ENCODE measurements at places on chromosomes 3 and 15.

- no peak for DNase-seq
Observed at GRCh38 chr3:120049881-120050539, 44.2 kb downstream of the GSK3B start.

DNA sequence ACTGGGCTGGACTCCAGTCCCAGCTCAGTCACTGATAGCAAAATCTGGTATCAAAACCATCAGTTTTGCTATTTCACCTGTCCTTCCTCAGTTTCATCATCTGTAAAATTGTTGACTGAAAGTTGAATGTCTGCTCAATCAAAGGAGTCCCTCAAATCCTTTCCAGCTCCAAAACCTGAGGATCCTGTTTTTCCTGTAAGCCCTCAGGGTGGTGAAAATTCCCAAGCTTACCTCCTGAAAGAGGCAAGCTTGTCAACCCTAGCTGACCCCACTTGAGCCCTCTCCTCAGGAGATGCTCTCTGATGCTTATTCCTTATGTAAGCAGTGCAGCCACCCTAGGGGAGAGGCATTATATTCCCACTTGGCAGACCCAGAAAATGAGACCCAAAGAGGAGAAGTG is 82.6 kb downstream of the HMG20A start:
- no peak for DNase-seq

DNA sequence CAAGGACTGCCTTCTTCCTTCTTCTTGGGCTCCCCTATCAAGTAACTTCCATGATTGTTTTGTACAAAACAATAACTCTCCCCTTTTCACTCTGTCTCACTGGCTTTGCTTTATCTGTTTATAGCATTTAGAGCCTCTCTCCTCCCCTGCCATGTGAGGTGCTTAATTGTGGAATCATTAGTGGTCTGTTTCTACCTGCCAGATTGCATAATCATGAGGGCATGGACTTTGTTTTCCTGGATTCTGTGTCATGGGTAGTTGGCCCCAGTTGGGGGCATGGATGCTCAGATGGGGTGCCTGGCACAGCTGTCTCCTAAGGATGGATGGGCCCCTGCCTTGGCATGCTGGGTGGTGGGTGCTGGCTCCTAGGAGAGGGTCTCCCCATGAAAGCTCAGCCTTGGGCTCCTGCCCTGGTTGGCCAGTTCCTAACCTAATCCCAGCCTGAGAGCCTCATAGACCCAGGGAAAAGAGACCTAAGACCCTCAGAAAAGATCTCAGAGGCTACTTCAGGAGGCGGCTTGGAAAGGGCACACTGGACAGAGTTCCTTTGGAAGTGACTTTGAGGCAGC is 8.0 kb upstream of the CTXND1 start:
- DNase-seq, result no peak

- no peak for DNase-seq
Observed at GRCh38 chr15:66095871-66096687, 157.5 kb downstream of the MEGF11 start.

- DNase-seq, result no peak
Observed at GRCh38 chr3:43181202-43181821, 75.4 kb upstream of the POMGNT2 start.

GRCh38 chr15:29857221-29857789 is 35.0 kb upstream of the TJP1 start:
- DNase-seq, result no peak

DNA sequence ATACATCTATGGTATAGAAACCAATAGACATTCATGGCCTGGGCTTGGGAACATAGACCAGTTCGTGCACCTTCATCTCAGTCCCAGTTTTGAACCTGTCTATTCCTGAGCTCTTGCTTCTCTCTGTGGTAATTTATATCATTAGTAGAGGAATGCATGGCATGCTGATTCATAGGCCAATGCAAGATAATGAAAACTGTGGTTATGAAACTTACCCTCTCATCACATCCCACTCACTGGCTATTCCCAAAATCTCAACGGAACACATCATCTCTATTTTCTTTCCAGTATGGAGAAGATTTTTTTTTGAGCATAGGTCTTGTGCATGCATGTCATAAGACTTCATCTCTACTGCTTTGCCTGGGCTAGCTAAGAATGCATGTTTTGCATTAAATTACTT is 18.7 kb upstream of the P2RY12 start:
- no peak for DNase-seq

DNA sequence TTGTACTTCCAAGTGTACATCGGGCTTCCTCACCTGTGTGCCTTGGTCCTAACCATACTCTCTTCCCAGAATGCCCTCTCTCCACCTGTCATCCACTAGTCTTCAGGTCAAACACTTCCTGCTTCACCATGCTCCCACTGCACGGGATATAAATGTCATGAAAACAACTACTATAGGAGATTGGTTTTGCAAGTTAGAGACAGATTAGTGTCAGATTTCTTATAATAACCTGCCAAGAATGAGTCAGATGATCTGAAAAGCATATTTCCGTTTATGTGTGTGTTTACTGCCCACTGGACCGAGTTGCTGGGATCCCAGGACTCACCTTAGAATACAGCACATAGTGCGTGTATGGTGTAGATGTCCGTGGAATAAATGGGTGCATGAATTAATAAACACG is 21.4 kb downstream of the PLA1A start:
- no peak for DNase-seq

DNA sequence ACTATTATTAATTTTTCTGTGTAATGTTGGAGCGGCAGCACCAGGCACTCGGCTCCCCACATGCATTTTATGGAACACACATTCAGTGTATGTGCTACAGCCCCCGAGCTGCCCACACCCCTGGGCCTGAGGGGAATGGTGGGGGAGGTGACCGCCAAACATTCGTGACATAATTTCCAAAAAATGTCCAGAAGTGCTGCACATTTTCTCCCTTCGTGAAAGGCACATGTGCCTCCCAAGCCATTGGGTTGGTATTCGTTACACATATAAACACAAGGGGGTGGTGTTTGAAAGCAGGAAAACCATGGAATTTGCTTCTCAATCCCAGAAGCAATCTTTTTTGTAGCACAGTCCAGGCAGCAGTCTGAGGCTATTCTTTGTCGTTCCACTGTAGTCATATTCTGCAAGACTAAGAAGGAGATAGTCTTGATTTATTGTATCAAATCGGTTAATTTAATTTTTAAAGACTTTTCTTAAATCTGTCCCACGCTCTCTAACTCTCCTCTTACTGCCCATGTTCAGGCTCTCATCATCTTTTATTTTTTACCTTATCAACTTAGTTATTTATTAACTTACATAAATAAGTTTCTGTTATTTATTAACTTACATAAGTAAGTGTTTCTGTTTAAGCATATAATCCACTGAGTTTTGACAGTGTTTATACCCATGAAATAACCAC is 39.2 kb upstream of the POLR2M start:
- DNase-seq, result no peak

- no peak for DNase-seq
Observed at GRCh38 chr3:46082849-46083248, 55.6 kb upstream of the XCR1 start.

DNA sequence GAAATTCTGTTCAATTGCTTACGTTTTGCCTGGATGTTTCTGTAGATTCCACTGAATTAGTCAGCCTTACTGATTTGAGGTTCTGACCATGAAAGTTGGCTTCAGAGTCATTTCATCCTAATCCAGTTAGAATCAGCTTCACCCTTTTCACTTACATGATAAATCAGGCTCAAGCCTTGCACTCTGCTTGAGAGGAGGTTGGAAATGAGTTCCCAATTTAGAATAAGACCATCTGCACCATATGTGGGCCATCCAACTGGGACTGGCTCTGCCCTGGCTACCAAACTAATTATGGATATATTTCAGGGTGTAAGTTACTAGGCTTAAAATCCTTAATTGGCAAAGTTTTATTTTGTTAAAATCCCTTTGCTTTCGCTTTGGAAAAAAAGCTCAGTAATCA is 255.7 kb downstream of the CHL1 start:
- no peak for DNase-seq

DNA sequence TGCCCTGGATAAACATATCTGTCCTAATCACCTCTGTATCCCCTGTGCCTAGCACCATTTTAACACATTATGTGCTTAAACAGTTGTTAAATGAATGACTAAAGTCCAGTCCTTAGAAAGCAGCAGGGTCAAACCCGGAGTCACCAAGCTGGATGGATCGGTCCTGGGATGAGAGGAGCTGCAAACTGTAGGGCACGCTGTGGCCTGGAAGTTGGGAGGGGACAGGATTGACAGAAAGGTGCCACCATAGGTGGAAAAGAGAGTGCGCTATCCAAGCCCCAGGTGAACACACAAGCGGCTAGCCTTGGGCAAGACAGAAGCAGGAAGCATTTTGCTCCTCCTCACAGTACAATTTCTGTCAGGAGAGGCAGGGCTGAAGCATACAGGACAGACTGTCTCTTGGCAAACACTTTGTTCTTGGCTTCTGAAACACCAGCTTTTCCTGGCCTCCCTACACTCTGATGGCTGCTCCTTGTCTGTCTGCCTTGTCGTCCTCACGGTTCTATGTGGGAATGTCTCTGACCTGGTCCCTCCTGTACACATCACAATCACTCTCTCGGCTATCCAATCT is 48.4 kb upstream of the KY start:
- no peak for DNase-seq

DNA sequence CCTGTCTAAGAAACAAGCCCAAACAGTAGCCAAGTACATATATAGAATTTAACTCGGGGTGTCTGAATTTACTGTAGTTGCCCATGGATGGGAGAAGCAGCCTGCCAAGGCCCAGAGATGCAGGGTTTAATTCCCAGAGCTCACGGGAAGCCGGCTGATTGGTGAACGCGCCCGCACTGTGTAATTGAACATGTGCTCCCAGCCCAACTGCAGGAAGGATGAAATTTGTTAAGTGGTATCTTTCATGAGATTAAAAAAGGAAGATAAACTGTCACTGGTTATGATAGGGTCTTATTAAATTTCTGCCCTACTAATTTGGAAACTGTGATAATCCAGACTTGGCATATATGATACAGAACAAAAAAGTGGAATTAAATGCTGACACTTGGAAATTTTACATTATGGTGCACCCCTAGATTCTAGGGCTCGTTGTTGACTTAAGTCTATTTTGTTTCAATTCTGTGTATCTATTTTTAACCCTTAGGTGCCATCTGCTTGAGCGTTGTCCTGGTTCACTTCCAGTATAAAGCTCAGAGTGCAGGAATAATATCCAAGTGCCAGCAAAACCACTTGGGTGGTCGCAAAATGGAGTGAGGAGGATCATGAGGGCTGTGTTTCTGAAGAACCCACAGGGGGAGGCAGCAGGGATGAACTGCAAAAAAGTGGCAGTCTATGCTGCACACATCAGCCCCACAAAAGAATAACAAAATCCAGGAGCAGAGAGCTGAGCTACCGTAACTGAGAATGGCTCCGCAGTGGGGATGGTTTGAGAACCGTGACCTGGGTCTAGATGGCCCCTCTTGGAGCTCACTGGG is 13.8 kb upstream of the TMC3 start:
- no peak for DNase-seq

DNA sequence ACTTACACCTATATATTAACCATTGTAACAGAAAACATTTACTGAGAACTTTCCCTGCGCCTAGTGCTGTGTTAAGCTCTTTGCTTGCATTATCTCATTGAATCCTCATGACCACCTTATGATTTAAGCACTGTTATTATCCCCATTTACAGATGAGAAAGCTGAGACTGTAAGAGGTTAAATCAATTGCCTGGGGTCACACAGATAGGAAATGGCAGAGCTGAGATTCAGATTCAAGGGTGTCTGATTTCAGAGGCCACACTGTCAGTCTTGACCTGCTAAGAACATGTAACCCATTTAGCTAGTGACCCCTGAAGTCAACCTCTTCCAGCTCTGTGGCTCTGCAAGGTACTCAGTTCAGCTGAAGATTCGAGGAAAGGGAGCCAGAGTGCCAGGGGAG is 143.9 kb downstream of the TLE3 start:
- DNase-seq, result no peak

DNA sequence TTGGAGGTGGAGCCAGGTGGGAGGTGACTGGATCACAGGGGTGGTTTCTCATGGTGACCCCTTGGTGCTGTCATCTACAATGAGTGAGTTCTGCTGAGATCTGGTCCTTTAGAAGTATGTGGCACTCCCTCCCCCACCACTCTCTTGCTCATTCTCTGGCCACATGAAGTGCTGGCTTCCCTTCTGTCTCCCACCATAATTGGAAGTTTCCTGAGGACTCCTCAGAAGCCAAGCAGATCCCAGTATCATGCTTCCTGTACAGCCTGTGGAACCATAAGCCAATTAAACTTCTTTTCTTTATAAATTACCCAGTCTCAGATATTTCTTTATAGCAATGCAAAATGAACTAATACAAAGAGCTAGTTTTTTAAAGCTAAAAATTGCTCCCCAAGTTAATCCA is 54.7 kb downstream of the SLC41A3 start:
- no peak for DNase-seq

DNA sequence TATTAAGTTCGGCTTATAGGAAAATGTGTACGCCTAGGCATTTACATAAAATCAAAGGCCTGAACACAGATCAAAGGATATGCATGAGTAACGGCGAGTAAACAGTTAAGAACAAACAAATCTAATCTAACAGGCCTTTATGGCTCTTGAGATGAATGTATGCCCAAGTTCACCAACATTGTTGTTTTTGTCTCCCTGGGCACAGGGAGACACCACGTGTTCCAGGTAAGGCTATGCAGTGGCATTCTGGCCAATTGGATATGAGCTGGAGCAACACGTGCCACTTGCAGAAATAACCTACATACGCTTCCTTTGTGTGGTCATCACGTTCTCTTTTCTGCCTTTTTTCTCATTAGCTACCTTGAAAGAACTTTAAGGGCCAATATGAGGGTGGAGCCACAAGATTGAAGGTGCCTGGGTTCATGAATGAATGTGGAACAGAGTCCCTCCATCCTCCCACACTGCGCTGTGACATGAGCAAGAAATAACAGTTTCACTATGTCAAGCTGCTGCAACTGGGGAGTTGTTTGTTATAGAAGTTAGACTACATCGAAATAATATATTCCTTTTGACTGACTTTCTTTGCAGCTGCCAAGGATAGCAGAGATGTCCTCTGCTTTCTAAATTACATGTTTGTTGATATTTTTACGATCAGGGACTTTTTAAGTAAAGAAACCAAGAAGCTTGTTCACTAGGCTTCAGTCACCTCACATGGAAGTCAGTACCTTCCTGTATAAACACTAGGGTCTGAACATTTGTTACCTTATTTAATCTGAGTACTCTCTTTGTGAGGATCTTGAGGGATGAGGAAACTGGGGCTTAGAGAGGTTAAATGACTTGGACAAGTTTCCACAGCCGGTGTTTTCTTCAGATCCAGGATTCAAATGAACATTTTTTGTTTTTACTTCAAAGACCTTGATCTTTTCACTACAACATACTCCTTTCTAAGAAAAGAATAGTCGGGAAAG is 427.5 kb upstream of the TBL1XR1 start:
- no peak for DNase-seq

GRCh38 chr3:168707900-168708299 is 612.2 kb upstream of the GOLIM4 start:
- DNase-seq, result no peak

- no peak for DNase-seq
Observed at GRCh38 chr3:8875836-8876235, 87.4 kb downstream of the RAD18 start.

GRCh38 chr15:81484086-81484955 is 110.3 kb upstream of the TMC3 start:
- DNase-seq, result no peak

- DNase-seq, result no peak
Observed at GRCh38 chr3:167051421-167051820, 328.7 kb downstream of the ZBBX start.

- DNase-seq, result no peak
Observed at GRCh38 chr3:124582621-124583395, 147.4 kb upstream of the UMPS start.

GRCh38 chr15:46576646-46577395 is 942.0 kb downstream of the SQOR start:
- DNase-seq, result no peak

GRCh38 chr3:157460253-157460652 is 23.6 kb downstream of the PTX3 start:
- no peak for DNase-seq

GRCh38 chr3:168878655-168879054 is 782.9 kb upstream of the GOLIM4 start:
- no peak for DNase-seq
